ENCODE measurements at places on chromosomes 13 and 19.

DNA sequence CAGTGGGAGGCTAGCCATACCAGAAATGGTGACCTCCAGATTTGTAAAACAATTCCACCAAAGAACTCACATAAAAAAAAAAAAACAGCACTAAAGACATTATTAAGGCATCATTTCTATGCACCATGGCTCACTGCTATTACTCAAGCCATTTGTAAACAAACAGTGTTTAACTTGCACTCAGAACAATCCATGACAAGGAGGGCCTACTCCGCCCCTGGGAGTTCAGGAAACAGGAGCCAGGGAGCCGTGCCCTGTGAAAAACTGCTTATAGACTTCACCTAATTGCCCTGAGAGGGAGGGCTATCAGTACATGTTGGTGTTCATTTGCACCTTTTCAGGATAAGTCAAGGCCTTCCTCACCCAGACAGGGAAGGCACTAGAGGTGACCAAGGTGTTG is 103.2 kb downstream of the ZNF429 start:
- no peak for DNase-seq

DNA sequence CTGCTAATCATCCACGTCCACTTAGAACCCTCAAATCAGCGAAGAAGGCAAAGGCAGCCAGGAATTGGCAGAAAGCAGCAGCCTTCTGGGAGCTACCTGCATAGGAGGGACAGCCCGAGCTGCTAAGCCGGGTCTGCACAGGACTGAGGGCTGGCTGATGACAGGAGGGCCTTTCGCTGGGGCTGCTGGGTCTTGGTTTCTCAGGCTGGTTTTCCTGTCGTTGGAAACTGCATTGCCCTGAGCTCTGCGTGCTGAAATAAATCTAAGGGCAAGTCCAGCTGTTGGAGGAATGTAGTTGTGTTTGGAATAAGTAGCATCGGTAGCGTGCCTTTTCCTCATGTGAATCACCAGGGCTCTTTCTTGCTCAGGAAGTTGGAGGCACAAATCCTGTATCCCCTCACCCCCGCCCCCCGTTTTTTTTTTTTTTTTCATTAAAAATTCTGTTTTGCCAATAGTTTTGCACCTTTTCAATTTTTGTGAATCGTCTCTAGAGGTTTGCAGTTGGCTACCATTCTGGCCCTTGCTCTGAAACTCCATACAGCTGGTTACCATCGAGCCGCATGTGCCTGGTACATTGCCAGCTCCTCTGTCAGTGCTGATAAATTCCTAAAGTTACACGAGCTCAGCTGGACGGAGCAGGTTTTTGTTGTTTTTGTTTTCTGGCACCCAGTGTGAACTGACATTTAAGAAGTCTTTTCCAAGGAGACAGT is 193.9 kb upstream of the RNF113B start:
- no peak for DNase-seq

DNA sequence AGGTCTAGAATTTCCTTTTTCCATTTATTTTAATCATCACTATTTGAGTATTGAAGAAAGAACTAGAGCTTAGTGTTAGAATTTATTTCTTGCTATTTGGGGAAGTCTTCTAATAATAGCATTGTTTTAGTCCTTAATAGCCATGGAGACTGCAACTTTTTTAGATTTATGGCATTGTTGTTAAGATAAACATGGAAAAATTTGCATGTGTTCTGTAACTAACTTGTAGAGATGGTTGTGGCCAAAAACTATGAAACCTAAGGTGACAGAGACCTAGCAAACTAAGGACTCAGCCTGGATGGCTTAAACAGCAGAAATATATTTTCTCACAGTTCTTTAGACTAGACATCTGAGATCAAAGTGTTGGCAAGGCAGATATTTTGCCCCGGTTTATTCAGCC is 246.4 kb downstream of the SPRY2 start:
- no peak for DNase-seq

GRCh38 chr13:94414141-94414540 is 65.3 kb downstream of the DCT start:
- no peak for DNase-seq

DNA sequence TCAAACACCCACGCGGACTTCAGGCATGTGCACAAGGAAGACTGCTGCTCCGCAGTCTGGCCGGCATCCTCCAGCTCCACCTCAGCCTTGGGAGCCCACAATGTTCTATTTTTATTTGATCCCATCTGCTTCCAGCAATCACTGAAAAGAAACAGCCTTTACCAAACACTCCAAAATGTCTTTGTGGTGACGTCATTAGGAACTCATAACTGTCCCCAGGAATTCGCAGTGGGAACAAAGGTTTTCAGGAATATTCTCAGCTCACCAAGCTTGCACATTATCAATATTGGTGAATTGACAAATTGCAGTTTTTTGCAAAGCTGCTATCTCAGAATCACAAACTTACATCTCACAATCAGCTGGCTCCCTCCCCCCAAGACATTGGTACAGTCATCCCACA is 15.2 kb upstream of the ZNF841 start:
- DNase-seq = no peak

DNA sequence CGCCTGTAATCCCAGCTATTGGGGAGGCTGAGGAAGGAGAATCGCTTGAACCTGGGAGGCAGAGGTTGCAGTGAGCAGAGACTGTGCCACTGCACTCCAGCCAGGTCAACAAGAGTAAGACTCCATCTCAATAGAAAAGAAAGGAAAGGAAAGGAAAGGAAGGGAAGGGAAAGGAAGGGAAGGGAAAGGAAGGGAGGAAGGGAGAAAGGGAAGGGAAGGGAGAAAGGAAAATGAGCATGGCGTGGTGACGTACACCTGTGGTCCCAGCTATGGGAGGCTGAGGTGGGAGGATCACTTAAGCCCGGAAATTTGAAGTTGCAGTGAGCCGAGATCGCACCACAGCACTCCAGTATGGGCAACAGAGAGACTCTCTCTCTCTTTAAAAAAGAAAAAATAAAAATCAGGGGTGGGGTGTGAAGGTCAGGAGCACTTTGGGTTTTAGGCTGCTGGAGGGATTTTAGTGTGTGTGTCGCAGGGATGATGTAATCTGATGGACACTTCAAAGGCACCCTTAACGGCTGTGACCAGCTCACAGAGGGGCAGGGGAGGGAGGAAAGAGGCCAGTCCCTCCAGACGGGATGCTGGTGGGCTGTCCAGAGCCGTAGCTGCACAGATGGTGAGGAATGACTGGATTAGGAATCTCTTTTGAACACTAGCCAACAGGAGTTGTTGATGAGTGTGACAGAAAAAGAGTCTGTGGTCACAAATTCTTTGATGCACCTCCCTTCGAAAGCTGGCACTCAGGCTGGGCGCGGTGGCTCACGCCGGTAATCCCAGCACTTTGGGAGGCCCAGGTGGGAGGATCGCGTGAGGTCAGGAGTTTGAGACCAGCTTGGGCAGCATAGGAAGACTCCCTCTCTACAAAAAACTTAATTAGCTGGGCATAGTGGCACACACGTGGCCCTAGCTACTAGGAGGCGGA is 27.6 kb downstream of the TMPRSS9 start:
- DNase-seq = no peak

- DNase-seq = no peak
Observed at GRCh38 chr19:412356-413355, 3.7 kb upstream of the C2CD4C start.
